ENCODE measurements at places on chromosomes 13 and 19.

- DNase-seq = no peak
Measured at GRCh38 chr13:101612735-101613134, 160.3 kb downstream of the ITGBL1 start.

GRCh38 chr13:27183561-27184147 is 12.0 kb upstream of the USP12 start:
- DNase-seq = no peak

DNA sequence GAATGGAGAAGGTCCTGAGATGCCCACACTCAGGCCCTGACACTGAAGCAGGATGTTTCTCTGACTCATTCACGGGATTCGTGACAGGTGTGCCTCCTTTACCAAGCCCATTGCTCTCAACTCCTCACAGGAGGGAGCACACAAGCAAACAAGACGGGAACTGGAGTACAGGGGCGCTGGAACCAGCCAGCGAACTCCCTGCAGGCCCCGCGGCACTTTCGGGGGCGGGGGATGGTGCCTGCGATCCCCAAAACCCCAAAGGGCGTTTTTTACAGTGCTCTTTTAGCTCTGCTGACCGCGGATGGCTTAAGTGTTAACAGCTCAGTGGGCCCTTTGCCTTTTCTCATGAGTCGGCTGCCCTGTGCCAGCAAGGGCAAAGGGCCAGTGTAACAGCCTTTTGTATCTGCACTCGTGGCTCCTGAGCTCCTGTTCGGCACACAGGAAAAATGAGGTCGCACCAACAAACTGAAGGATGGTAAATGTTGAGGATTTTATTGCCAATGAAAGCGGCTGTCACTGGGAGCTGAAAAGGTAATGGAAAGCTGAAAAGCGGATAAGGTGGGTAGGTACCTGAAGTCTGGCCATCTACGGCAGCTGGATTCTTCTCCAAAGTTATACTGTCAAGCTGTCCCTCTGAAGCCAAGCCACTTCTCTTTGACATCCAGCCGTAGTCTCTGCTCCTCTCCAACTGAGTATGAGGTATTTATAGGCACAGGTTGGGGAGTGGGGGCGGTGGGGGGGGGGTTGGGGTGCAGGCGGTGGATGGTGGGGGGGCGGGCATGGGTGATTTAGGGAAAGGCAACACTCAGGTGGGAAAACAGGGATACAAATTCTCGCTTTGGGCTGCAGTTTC is 65.0 kb upstream of the TRPC4 start:
- no peak for DNase-seq

DNA sequence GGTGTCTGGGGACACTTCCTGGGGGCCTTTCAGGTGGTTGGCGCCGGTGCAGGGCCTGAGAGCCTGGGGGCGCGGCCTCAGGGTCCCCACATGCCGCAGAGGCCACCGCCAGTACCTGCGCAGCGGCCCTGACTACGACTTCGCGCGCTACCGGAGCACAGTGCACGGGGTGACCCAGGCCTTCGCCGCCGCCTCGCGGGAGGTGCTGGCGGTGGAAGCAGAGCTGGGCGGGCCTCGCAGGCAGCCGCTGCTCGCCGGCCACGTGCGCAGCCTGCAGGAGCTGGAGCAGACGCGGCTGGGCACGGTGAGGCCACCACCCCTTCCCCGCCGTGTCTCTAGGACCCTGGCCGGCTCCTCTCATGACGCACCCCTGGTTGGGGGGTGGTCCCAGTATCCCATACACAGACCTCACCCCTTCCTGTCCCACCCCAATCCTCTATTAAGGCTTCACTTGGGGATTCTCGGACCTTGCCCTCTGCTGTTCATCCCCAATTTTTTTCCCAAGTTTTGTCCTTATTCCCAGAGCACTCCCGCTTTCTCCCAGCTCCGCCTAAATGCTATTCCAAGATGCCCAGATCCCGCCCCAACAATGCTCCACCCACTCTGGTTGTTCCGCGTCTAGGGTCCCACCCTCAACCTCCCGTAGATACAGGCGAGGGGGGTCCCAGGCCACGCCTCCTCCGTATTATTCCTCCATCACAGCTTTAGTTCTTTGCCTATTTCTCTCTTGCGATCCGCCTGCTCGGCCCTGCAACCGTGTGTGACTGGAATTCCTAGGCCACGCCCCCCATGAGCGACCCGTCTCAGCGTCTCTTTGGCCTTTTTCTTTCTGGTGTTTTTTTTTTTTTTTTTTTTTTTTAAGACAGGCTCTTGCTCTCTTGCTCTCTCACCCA is 1.0 kb downstream of the REX1BD start:
- peak; percentile 62 for DNase-seq

DNA sequence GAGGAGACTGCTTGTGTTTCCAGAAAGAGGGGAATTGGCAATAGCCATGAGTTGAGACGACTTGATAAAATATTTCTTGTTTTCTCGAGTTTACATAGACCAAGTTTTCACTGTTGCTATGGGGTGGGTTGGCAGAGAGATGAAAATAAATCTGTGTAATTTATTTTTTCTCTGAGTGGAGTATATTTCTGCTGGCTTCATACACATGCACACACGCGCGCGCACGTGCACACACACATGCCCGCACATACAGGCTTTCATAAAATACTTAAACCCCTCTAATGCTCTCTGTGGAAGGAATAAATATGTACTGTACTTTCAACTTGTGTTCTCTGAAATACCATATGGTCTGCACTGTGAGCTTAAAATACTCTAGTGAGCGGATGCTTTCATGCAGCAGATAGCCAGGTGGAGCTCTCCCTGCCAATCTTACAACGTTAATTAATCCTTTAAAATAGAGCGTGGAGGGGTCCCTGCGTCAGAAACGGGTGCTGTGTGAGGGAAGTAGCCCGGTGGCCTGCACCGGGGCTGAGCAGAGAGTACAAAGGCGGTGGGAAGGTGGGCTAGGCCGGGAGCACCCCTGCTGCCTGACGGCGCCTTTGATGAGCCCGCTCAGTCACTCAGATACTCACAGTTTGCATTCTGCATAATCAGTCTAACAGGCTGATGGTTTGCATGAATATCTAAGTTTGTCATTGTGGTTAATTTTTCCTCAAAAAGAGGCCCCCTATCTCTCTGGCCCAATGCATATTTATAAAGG is 44.1 kb downstream of the CCNE1 start:
- no peak for DNase-seq

GRCh38 chr13:29165840-29166239 is 345.7 kb downstream of the MTUS2 start:
- DNase-seq = no peak

- no peak for DNase-seq
Measured at GRCh38 chr19:48392860-48393558, 459 bp upstream of the GRIN2D start.

Data from stimulated activated CD8-positive, alpha-beta memory T cell treated with anti-CD3 and anti-CD28 coated beads, Interleukin-15, amount 100 ng/mL, for 48 hours (primary cell).